ENCODE measurements at places on chromosomes 4 and X. TPM values are rescaled to one million over a fixed set of nuclear protein-coding genes. Genes with fewer than 3 reads are reported as not detected.

Gene ADAD1
- total RNA-seq, result not detected

Gene MAGEB17
- not detected for total RNA-seq

Gene NPFFR2
- not detected for total RNA-seq

Gene CENPVL1
- total RNA-seq, result not detected

Gene WDR1
- 220 TPM for total RNA-seq

Gene PLRG1
- total RNA-seq, result 53.3 TPM

Gene C4orf54
- total RNA-seq, result not detected

Gene TENM3
- 0.86 TPM for total RNA-seq

Gene PAGE2
- not detected for total RNA-seq
